Stimulated activated CD8-positive, alpha-beta memory T cell treated with anti-CD3 and anti-CD28 coated beads, Interleukin-4, amount 100 ng/mL, for 1 hour (primary cell): ENCODE measurements at places on chromosomes 5 and 9.
A peak's percentile ranks its signal among the peaks of the same experiment; 100 is the strongest.

DNA sequence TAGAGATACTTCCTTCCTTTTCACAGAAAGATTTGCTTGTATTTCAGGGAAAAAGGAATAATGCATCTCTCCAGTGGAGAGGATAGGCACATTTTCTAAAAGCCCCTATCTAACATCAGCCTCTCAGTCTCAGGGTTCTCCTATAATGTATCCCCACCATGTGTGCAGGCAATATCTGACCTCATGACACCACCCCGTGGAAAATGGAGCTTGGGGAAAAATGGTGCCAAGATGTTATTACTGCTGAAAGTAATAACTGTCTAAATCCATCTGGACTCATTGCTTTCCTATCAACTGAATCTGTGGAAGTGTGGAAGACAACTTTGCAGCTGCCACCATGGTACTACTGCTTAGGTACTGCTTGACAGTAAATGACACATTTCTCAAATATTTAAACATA lies 574.3 kb downstream of the LRRC70 start:
- no peak for DNase-seq

GRCh38 chr9:34578241-34579103 lies 11.1 kb downstream of the CNTFR start:
- DNase-seq: no peak

- DNase-seq: peak; percentile 38
Observed at GRCh38 chr9:83706676-83707517, 861 bp downstream of the UBQLN1 start.

GRCh38 chr5:124536333-124536732 lies 210.1 kb downstream of the ZNF608 start:
- DNase-seq: no peak

- no peak for DNase-seq
Observed at GRCh38 chr5:83827111-83827557, 106.5 kb upstream of the HAPLN1 start.

DNA sequence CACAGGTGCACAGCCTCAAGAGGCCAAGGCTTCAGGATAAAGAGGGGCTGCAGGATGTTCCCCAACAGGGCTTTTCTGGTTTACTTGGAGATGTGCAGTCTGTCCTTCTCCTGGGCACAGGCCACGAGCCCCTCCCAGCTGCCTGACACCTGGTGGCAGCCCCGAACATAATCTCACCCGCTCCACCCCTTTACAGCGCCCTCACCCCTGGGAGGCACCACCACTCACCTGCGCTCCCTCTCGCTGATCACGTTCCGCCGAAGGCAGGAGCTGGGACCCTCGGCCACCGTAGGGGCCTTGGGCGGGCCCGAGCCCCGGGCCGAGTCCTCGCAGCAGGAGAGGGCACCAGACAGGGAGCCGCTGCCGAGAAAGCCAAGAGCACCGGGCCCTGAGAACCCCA lies 514 bp downstream of the SOHLH1 start:
- no peak for DNase-seq

DNA sequence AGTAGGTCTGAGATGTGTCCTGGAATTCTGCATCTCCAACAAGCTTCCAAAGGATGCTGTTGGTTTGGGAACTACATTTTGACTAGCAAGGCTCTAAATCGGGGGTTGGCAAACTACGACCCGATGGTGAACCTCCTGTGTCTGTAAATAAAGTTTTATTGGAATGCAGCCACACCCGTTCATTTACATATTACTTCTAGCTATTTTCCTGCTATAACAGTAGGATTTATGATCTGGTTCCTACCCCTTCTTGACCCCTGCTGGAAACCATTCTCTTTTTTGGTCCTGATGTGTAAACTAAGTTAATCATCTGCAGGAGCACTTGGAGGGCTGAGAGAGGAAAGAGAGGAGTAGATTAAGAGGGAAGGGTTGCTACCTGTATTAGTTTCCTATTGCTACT lies 454.5 kb downstream of the RASEF start:
- no peak for DNase-seq

DNA sequence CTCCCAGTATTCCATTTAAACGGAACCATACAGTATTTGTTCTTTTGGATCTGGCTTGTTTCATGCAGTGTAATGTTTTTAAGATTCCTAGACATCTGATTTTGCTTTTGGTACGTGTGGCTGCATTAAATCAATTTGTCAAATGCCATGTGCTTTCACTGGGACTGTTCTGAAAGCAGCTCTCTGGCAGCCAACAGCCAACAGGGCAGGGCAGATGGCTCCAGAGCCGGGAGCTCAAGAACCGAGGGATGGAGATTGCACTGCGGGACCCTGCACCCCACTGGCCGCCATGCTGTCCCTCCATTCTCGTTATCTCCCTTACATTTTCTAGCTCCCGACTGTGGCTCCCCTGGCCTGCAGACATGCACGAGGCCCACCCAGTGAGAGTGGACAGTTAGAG lies 33.4 kb upstream of the AIF1L start:
- no peak for DNase-seq

GRCh38 chr5:100595152-100595811 lies 60.1 kb downstream of the FAM174A start:
- no peak for DNase-seq

DNA sequence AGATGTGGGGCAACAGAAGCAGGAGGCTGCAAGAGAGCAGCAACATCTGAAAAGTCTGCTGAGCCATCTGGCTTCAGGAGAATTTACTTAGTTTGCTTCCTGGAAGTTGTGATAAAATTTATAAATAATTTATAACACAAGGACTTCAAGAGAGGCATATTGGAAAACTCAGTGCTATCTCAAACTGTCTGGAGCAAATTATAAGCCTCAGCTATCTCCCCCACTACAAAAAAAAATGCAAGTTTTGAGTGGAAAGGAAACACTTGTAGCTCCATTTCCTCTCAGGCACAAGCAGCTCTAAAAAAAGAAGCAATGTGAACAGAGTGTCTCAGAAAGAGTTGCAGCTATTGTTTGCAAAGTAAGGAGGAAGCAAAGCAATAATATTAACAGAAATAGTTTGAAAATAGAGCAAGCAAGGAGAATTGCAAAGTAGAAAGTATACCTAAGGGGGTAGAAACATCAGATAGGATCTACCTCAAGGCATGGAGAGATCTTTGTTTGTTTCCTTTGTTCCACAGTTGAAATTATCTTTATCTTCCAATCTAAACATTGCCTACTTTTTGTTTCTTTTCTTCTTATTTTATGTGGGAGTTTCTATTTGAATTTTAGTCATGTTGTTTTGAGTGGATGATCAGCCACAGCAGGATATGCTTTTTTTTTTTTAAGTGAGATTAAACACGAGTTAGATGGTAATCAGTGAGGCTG lies 55.9 kb upstream of the IL6ST start:
- DNase-seq: no peak

- no peak for DNase-seq
Observed at GRCh38 chr9:123527981-123528380, 172.0 kb downstream of the CRB2 start.

DNA sequence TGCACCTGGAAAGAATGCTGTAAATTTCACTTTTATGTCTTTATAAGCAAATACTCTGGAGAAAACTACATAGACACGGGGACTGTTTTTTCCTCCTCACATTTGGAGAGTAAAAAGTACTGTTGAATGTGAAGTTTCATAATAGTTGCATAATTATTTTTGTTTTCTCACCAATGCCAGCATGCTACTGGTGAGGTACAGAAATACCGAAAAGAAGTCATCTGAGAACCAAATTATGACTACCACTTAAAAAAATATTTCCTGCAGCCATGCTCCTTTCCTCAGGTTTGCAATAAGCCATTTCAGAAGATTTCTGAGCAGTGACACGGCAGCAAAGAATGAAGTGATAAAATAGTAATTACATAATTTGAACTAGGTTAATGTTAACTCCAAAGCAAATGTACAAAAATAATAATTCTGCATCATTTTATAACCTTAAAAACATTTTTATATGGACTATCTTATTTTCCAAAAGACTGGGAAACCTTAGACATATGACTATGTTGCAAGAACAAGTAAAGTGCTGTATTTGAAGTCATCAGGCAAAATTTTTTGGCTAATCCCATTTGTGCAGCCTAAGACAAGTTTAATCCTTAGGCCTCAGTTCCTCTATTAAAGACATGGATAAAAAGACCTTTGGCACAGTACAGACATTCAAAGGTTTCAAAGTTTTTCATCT lies 144.7 kb downstream of the PCSK1 start:
- no peak for DNase-seq

DNA sequence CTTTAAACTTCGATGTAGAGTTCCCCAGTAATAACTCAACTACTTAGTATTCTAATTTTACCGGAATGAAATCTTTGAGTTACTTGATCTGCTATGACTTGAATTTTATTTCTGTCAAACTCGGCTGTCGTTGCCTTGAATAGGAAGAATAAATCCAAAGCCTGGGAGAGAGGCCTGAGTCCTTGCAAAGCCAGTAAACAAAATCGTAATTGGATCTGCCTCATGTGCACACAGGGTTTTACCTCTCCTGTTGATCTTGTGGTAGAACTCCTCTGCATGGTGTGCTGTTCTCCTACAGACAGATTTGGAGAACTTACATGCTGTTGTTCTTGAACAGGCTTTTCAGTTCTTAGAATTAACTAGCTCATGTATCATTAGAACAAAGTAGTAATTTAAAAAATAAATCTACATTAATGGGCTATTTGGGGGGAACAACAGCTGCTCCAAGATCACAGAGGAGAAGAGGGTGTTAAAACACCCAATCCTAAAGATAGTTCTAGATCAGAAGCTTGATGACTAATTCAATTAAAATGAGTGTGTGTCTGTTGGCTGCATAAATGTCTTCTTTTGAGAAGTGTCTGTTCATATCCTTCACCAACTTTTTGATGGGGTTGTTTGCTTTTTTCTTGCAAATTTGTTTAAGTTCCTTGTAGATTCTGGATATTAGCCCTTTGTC lies 28.9 kb downstream of the HSPB3 start:
- no peak for DNase-seq

GRCh38 chr9:129022037-129022436 lies 6.1 kb downstream of the SH3GLB2 start:
- no peak for DNase-seq

DNA sequence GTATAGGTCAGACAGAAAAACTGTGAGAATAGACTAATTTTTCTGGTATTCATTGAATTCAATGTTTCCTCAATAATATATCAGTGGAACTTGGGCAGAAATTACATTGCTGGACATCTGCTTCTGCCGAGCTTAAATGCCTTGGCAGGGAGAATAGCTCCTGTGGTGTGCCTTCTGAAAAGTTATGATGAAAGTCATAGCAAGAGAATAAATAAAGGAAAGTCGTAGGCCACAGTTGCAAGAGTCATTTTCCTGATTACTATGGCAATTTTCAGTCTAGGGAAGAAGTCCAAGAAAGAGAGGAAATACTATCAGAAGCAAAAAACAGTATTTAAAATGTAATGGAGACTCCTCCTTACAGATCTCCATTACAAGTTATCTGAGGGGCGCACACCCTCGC lies 1596.1 kb upstream of the WWC1 start:
- DNase-seq: no peak
